AG09319 (cell line): ENCODE measurements at places on chromosomes 2 and 18.

GRCh38 chr18:61076986-61077385 is 256.2 kb upstream of the CDH20 start:
- no peak for DNase-seq

DNA sequence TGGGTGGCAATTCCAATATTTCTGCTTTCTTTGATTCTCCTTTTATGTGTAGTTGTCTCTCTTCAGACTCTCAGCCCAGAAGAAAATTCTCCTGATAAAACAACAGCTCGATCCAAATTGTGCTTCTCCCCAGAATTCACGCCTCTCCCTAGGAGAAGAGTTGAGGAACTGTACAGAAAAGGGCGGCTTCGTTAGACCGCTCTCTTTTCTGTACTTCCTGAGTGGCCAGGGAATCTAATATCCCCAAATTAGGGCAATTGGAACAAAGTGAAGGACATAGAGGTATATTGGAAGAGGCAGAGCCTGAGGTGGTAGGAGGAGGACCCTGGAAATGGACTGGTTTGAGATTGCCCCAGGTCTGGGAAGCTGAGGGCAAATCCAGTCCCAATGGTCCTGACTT is 5.6 kb downstream of the ADCYAP1 start:
- DNase-seq = no peak

GRCh38 chr2:238094438-238095022 is 5.6 kb upstream of the ESPNL start:
- no peak for DNase-seq

DNA sequence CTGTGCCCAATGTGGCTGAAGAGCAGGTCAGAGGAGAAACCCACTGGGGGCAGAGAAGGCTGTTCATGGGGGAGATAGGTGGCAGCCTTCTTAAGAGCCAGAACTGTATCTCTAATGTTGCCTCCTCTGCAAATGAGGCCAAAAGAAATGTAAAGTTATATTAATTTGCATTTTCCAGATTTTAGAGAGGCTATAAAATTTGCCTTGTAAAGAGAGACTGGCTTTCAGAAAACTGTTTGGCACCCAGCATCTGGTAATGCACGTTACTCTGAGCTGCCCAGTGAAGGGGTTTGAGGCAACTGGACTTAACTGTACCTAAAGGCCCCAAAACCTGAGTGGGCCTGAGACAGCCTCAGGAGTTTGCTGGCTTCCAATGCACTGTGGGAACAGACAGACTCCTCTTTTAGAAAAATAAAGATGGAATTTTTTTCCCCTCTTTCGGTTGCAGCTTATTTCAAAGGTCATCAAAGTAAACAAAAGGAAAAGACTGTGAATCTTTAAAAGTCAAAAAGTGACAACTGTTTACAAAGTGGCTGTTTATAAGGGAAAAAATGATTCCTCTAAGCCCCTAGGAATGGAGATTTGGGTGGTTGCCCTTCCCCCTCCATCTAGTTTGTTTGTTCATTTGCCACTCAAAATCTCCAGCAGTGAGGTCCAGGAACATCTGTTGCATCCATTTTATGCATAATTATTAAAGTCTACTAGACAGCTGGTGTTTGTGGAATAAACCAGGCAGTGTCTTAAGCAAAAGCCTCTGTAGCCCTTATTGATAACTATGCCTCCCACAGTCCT is 132.2 kb upstream of the ZFP36L2 start:
- DNase-seq = no peak

DNA sequence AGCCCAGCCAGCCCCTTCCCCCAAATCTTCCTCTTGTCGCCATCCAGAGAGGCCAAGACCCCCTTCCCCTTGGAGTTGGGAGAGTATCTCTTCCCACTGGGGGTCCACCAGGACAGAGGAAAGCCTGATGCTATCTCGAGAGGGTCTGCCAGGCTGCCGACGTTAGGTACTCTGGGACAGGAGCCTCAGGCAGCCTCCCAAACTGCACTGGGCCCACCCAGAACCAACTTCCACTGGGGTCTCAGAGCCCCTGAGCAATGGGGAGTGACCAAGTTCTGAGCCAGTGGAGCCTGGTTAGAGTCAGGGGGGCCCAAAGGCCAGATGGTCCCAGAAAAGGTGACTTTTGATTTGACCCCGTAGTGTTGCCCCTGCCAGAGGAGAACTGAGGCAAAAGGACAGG is 189.1 kb downstream of the INHBB start:
- DNase-seq = no peak
